ENCODE measurements at places on chromosomes 3 and 15.

DNA sequence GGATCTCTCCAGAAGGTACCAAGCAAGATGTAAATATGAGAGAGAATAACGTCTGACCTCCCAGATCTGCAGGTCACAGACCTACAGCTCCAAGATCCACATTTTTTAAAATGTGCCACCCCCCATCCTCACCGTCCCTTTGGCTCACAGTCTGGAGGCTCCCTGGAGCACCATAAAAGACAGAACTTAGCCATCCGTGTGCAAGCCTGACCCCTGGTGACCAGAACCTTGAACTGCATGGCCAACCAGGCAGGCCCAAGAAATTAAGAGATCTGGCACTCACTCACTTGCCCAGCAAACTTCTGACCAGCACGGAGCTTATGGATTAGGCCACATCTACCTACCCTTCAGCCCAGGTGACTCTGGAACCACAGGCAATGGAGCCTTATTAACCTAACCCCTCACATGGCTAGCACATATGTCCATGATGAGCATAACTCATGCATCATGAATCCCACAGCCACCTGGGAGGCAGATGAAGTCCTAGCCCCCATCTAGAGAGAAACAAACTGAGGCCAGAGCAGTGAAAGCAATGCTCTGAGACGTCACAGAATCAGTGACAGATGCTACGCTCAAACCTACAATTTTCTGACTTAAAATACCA is 275.3 kb downstream of the UACA start:
- DNase-seq, result peak; percentile 74

GRCh38 chr3:128062033-128062745 is 10.0 kb downstream of the SEC61A1 start:
- DNase-seq, result no peak

GRCh38 chr3:52245322-52246263 is at the start of gene PPM1M:
PPM1M (plus strand) TSS chr3:52245759; CDS start chr3:52245825, 66 bp downstream.
- DNase-seq, result peak; percentile 83

GRCh38 chr3:171121801-171122200 is 95.3 kb upstream of the SLC2A2 start:
- no peak for DNase-seq

DNA sequence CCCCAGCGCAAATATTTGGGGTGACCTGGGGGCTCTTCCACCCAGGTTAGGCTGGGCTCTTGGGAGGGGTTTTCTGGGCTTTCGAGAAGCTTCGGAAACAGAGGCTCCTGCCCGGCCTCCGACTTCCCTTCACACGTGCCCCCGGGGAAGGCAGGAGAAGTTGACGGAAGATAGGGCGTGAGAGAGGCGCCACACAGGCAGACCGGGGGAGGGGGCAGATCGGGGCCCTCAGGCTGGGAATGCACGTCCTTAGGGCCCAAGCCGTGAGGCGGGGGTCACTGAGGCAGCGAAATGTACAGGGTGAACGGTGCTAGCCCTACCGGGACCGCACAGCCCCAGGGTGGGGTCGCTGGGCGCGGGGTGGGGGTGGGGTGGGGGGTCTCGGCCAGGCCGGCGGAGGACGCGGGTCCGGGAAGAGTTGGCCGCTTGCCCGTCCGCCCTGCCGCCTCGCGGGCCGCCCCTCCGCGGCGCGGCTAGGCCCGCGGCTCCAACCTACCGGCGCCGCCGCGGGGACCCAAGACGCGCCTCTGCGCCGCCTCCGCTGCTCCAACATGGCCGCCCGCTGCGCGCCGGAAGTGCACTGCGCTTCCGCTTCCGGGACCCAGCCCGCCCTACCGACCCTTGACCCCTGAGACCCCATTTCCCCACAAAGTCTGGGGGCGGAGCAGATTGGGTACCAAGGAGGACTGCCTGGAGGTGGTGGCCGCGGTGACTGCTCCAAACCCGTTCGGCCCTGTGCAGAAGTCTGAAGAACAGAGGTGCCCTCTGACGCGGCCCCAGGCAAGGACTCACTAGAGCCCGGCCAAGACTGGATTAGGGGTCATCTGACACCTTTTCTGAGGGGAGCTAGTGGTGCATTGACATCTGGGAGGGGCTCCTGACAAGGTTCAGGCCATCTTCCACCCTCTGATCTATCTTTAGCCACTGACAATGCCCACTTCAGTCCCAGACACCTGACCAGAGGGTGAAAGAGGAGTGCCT is at the start of gene CCDC71:
Gene CCDC71, minus strand, starts transcription at position 561 of the 981 bp plus-strand sequence. CDS start 2,123 bp downstream, outside the sequence.
- peak; percentile 86 for DNase-seq

DNA sequence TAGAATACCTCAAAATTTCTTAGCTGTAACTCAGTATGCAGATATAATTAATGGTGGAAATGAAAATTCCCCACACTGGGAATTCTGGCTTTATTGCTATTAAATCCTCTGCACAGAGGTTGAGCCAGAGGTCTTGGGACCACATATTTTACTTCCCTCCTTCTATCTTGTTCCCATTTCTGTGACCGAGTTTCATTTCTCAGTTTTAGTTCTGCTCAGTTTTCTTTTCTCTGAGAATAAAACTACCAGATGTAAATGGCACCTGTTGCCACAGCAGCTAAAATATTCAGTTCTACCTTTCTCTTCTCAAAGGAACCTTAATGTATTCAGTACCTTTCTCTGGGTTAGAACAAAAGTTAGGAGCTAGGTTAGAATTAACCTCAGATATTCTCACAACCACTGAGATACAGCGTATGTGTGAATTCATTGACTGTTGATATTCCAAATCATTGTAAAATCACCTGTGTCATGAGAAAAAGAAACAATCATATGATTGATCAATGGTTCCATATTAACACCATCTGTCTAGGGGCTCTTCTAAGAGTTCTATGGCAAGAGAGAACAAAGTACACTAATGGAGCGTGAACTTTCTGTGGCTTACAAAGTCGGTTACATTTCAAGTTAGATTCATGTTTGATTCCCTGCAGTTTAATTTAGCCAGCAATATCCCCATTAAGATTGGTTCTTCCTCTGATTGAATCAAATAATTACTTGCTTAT is 374.1 kb downstream of the EFHB start:
- no peak for DNase-seq

GRCh38 chr15:101501703-101502373 is 12.3 kb upstream of the PCSK6 start:
- DNase-seq, result peak; percentile 81

- DNase-seq, result no peak
Observed at GRCh38 chr15:101242160-101242998, 9.5 kb downstream of the CHSY1 start.

DNA sequence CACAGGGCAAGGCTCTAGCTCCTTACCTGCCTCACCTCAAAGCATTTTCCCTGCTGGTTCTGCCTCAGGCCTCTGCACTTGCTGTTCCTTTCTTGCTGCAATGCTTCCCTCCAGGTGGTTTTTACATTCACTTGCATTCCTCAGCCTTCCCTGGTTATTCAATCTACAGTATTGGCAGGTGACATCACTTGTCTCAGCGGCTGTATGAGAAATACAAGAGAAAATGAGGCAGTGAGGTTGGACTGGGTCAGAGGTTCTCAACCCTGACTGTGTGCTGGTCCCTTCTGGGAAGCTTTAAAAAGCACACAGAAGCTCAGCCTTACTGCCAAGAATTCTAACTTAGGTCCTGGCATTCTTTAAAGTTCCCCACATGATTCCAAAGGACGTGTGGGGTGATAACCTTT is 26.7 kb downstream of the SIAH2 start:
- no peak for DNase-seq

- DNase-seq, result peak; percentile 59
Observed at GRCh38 chr15:90994059-90994416, 297 bp downstream of the PRC1 start.

- no peak for DNase-seq
Observed at GRCh38 chr3:156120528-156121251, at the start of gene KCNAB1. KCNAB1 (plus strand) TSS chr3:156120578.

DNA sequence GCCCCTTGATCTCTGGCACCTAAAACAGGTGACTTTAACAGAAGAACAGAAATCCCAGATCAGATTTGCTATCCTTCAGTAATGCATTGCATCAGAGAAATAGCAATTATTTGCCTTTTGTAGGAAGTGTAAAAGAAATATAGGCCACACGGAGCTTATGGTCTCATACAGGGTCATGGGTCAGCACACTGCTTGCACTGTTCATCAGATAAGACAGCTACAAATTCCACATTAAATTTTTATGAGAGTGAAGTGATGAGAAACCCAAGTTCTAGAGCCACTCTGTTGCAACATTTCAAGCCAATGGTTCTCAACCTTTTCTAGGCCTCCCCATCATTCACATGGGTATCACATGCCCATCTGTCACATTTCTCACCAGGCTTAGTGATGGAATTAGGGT is 33.4 kb upstream of the TMEM87A start:
- DNase-seq, result no peak

- DNase-seq, result no peak
Observed at GRCh38 chr3:105214590-105214989, 152.1 kb upstream of the ALCAM start.

GRCh38 chr3:16461463-16462245 is 51.8 kb downstream of the RFTN1 start:
- DNase-seq, result no peak

DNA sequence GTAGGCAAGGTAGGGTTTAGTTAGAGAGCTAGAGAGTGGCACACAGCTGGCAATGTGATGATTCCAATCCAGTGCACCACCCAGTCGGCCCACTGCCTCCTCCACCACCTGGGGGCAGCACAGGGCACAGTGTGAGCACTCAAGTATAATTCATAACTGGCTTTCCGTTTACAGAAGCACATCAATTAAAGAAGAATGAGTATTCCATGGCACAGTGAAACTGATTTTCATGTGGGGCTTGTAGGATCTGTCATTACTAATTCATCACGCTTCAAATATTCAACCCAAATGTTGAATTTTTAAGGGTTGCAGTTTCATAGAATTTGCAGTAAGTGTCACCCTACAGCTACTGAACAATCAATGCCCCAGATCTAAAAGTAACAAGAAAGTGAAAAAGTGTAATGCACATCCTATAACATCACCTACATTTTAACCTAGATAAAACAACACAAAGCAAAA is 149.9 kb downstream of the IGSF11 start:
- peak; percentile 76 for DNase-seq

DNA sequence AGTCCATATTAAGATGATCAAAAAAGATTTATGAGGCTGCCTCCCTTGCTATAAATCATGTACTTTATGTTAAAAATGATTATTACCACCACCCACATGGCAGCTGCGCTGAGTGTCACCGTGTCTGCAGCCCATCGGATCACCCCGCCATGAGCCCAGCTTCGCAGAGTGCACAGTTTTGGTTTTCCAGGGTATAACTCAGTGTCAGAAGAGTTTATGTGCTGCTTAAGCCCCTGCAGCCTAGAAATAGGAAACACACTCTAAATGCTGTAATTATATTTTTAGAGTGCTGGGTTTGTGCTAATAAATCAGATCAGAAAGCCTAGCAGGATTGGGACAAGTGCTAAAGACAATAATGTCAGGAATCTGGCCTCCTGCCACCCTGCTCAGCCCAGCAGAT is 54.7 kb upstream of the ONECUT1 start:
- DNase-seq, result no peak

DNA sequence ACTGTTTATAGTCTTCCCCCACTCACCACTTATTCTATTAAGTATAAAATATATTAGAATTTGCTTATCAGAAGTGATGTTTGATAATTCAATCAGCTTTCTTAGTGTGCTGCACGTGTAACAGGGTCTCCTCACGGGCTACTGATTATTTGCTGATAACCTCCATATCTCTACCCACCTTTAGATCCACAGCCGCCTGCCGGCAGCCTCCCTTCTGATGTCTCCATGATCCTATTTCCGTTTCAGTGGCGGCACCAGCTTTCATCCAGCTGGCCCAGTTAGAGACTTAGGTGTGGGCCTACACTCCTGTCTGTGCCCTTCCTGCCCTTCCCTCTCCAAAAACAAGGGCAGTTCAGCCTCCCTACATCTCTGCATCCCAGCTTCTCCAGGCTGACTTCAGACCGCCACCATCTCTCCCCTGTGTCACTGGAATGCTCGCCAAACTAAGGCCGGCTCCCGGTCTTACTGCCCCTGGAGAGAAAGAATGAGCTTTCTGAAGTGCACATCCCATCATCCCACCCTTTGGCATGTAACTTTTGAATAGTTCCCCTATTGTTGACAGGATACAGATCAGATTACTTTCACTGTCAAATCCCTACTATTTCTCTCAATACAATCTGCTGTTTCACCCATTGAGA is 76.6 kb upstream of the PRTG start:
- peak; percentile 45 for DNase-seq

DNA sequence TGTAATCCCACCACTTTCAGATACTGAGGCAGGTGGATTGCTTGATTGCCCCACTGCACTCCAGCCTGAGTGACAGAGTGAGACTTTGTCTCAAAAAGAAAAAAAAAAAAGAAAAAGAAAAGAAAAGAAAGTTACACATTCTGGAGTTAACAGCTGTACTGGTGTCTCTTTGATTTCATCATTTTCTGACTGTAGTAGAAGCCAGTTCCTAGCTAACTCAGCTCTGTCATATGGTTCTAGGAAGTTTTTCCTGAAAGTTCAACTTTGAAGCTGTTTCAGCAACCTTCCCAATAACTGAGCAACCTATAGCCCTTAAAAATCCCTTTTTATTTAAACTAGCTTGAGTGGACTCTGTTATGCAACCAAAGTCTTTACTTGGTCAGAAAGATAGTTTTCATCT is 104.6 kb upstream of the STRIT1 start:
- DNase-seq, result no peak

DNA sequence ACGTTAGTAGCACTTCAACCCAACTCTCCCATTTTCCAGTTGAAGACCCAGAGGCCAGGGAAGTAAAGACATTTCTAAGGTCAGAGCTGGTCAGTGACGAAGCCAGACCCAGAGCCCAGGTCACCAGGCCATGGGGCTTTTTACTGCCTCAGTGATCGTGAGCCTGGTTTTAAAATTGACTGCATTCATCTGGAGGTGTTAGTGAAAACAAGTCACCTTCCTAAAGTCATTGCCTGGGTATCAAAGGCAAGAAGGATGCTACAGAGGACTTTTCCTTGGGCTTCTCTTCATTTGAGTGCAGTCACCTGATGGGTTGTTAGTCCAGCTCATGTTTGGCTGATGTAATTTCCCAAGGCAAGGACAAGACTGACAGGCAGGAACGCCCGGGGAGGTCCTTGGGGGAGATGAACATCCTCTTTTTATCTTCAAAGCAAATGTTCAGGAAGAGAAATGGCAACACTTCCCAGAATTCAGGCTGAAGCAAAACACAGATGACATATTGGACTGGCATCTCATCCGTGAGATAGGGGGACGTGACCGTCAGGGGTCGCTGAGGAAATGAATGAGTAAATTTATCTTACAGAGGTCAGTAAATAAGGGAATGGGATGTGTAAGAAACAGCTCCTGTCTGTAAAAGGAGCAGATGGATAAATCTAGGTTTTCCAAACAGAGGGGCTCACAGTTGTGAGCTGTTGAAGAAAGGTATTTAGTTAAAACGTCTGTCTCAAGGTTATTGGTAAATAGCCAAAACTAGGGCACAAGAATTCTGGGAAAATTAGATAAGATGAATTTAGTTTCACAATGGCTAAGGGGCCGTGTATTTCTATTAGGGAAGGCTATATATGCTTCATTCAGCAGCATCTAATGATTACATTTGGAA is 201.2 kb downstream of the OPA1 start:
- no peak for DNase-seq

- no peak for DNase-seq
Observed at GRCh38 chr3:116176974-116177555, 268.2 kb downstream of the LSAMP start.

DNA sequence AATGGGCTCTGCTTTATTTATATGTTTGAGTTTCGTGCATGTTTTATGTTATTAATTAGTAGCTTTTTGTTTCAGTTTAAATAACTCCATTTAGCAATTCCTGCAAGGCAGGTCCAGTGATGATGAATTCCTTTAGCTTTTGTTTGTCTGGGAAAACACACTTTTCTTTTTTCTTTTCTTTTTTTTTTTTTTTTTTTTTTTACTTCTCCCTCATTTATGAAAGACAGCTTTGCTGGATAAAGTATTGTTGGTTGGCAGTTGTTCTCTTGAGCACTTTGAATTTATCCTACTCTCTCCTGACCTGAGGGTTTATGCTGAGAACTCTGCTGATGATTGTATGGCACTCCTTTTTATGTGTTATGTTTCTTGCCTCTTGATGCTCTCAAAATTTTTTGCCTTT is 35.7 kb downstream of the TMEM39A start:
- DNase-seq, result peak; percentile 11

Data from neural progenitor cell (in vitro differentiated cells).